ENCODE measurements at places on chromosomes 1 and 21.

DNA sequence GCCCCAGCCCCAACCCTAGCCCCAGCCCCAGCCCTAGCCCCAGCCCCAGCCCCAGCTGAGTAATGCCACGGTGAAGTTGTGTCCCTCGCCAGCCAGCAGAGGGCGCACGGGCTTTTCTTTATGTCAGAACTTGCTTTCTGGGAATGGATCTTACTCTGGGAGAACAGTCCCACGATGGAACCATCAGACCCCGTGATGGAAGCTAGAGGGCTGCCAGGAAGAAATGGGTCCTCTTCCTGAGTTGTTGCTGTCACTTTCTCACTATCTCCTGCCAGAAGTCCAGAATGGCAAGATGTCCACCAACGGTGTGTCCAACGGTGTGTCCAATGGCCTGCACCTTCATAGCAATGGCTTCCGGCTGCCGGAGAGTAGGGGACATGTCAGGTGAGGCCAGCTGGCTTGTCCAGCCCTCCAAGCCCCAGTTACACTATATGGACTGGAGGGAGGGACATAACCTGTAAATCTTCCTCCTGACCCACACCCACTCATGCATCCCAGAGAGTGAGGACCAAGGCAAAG is 25.1 kb upstream of the TMEM222 start:
- DNase-seq, result no peak

DNA sequence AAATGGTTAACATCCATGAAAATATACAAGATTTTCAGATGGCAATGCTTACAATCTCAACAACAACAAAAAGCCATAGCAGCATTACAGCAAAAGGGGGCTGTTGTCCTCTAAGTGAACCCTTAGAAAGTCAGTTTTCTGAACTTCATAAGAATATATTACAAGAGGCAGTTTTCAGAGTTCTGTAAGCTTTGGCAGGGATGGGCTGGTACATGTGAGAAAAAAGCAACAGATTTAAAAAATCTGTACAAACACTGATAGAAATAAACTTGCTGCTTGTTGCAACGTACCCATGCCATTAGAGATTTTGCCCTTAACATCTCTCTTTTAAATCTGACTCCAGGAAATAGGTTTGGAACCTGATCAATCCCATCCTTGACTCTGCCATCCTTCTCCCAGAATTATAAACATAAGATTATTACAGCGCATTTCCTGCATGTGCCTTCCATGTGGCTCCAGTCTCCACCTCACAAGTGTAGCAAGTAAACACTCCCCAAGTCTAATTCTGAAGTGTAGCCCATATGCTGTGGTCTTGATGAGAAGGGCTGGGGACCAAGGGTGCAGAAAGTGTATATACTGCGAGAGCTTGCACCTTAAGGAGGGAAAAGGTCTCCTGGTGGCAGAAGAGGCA is 101.4 kb upstream of the TSPAN2 start:
- no peak for DNase-seq

- DNase-seq, result no peak
These were observed 12.3 kb upstream of the LRRC8C start for GRCh38 chr1:89620664-89621063.

- no peak for DNase-seq
These were observed 120.7 kb downstream of the LMX1A start for GRCh38 chr1:165235777-165236291.

DNA sequence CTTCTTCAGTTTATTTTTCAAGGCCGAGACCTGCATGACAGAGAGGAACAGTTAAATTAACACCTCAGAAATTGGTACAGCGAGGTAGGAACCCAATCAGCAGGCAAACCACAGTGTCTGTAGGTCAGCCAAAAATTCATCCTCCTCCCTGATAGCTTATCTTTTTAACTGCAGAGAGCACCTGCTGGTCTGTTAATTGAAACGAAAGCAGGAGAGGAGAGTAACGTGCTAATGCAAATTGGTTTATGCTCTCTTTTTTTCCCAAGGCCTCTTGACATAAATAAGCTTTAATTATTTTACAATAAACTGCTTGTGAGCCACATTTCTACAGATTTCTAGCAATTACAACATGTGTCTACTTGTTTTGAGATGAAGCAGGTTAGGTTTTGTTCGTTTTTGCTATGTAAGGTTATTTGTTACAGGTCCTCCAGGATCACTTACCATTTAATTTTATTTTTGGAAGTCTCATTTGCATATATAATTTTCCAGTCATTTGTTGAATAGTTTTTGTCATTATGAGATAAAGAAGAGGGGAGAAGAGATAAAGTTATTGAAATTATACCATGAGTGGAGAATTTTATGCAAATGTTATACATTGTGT is 179.9 kb downstream of the DENND1B start:
- DNase-seq, result no peak

- no peak for DNase-seq
These were observed at the start of gene C1orf185 for GRCh38 chr1:51101976-51102375. Gene C1orf185, plus strand, starts transcription at chr1:51102228. Its CDS starts 6 bp downstream, at chr1:51102234.

- no peak for DNase-seq
These were observed at the start of gene ADAMTSL4 for GRCh38 chr1:150548632-150549495. Gene ADAMTSL4, plus strand, starts transcription at chr1:150549408. Its CDS starts 2,881 bp downstream, at chr1:150552289.

DNA sequence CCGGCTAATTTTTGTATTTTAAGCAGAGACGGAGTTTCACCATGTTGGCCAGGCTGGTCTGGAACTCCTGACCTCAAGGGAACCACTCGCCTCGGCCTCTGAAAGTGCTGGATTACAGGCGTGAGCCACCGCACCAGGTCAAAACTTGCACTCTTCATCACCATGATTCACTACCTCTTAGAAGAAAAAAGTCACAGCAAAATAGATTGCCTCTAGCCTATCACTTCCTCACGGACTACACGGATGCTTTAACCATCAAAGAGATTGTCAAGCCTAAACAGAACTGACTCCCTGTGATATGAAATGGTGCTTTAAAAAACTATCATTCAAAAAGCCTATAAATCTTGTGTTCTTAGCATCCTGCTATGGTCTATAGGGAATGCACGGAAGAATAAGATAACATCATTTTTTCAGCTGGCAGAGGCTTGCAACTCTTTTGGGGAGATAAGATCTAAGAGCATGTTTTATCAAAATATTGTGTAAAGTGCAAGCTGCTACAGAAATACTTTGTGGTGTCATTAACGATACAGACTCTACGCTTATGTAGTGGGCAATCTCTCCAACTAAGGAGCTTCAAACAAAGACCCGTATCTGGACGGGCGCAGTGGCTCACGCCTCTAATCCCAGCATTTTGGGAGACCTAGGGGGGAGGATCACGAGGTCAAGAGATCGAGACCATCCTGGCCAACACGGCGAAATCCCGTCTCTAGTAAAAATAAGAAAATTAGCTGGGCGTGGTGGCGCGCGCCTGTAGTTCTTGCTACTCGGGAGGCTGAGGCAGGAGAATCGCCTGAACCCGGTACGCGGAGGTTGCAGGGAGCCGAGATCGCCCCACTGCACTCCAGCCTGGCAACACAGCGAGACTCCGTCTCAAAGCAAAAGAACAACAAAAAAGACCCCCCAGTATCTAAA is 966 bp downstream of the TFB2M start:
- DNase-seq, result no peak

GRCh38 chr1:37456614-37457013 is 17.8 kb upstream of the ZC3H12A start:
- DNase-seq, result no peak

DNA sequence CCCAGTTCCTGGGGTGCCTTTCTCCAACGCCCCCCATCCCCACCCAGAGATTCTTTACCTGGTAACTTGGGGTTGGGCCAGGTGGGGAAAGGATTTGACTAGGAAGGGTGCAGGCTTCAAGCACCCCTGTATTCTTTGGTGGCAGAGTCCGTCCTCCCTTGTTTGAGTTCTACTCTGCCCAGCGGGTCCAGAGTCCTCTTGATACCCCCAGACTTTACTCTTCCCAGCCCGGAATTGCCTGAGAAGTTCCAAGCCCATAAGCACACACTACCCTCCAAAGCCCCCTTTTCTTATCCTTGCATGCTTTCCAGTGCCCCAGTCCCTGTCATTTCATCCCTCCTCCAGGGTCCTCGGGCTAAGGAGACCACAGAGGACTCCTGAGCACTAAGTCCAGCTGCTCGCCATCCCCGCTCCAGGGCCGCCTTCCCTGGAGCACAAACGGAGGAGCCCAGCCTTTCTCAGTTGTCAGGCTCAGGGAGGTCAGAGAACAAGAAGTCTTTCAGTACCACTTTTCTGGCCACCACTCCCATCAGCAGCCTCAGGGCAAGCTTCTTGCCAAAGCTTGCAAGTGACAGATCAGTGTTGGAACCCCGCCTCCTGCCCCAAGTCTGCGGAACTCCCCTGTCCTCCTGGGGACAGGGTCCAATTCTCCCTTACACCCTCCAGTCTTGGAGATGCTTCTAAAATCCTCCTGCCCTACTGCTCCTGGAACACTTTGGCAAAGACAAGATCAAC is 12.2 kb downstream of the SLC45A3 start:
- no peak for DNase-seq

DNA sequence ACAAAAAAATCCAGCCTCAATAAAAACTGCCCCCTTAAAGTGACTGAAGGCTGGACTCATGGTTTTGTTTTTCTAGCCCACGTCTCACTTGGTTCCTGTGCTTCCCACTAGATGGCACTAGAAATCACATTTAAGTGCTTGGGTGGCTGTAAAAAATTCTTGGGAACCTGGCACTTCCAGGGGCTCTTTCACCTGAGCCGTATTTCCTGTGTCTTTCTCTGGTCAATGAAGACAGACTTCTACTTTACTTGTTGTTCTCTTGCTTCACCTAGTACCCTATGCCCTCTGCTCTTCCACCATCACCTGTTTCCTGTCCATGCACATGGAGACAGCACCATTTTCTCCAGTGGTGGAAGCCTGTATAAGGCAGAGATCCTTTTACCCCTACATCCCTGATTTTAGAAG is 20.0 kb downstream of the METTL13 start:
- no peak for DNase-seq

- DNase-seq, result no peak
These were observed 184.6 kb downstream of the LMO4 start for GRCh38 chr1:87513255-87513654.

- no peak for DNase-seq
These were observed 35.9 kb downstream of the RGSL1 start for GRCh38 chr1:182485861-182486260.

DNA sequence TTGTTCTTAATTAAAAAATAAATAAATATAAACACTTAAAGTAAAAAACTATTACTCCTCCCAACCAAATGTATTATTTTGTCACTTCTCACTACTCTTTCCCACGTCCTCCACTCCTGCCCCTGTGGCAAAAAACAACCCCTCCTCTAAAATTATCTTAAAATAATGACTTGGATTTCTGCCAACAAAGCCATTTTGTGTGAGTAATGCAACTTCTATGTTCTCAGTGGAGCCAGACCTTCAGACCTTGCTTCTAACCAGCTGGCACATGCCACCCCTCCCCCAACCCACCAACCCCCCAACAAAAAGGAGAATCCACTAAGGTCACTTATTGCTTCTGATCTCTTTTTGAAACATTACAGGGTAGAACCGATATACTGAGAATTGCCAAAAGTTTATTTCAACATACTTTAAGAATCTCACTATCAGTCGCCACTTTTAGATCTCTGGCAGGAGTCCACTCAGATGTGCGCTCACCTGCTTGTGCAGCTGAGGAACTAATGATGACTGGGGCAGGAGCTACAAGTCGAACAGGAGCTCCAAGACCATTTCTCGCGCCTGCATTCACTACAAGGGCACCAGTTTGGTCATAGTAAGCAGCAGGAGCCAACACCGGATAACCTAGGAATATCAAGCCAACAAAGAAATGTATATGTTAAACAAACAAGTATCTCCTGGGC is 58.3 kb upstream of the SDC3 start:
- DNase-seq, result no peak

DNA sequence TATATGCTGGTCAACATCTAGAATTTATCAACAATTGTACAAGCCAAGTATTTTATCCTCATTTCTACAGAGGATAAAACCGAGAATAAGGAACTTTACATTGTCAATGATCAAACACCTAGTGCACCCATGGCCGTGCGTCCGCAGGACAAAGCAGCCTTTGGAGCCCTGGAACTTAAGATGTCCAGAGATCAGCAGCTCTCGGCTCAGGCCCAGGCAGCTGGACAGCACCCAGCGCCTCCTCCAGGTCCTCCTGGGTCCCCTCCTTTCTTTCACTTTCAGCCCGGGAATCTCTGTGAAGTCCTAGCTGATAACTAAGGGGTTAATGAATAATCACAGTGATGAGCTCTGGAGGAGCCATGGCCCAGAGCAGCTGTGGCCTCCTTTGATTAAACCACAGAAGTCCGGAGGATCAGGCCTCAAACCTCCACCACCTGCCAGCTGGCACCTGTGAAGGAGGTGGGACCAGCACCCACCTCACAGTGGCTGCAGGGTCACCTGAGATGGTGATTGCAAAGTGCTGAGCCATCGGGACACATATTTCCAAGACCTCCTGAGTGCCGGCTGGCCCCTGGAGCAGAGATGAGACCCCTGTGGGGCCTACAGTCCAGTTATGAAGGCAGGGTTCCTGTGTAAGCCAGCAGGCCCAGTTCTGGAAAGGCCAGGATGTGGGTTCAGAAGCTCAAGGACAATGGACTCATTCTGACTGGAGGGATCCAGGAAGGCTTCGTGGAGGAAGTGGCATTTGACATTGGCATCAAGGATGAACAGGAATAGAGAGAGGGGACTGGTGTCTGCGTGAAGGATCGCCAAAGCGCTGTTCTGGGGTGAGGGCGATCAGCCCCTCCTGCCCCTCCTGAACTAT is 11.6 kb upstream of the SAMD11 start:
- DNase-seq, result no peak

DNA sequence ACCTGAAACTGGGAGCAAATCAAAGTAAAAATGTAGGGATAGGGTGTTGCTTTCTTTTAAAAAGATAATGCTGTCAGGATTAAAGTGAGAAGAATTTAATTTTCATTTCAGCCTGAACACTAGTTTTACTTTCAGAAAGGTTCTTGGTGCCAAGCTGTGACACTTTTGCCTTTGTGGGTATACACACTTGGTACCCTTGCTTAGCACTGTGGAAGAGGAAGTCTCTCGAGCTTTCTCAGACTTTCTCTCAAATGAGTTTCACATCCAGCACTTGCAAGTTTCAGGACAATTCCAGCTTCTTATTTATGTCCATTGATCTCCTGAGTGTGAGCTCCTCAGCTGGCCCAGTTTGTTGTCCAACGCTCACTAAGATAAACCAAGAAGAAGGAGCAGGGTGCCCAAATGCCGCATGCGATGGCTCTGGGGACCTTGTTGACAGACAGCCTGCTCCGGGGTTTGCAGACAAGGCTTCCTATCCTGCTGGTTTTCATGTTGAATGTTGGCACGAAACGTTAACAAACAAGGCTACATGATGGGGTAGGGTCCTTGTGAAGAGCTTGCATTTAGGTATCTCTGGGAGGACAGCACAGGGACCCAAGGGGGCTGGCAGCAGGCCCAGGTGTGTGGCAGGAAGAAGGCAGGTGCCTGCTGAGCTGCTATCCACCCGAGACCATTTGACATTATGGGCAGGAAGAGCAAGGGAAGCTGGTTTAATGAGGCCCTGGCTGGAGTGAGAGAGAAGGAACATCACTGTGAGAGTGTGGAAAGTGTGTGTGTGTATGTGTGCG is 79.7 kb downstream of the POFUT2 start:
- no peak for DNase-seq

Data from epithelial cell of prostate (primary cell).